ENCODE measurements at places on chromosomes 5 and 9.

DNA sequence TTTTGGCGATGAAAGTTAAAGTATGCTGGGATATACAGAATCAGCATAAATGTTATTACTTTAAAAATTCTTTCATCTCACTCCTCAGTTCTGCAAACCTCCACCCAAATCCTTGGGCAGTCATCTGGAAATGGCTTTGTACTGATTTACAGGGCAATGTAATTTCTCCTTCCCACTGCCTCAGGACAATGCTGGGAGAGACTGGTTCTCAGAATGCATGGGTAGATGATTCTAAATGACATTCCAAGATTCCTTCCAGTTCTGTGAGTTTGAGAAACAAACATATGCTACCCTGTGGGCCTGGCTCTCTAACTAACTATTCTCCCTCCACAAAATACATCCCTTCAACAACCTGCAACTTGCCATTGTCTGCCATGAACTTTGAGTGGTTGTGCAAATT is 7.5 kb upstream of the PSAT1 start:
- DNase-seq = no peak

DNA sequence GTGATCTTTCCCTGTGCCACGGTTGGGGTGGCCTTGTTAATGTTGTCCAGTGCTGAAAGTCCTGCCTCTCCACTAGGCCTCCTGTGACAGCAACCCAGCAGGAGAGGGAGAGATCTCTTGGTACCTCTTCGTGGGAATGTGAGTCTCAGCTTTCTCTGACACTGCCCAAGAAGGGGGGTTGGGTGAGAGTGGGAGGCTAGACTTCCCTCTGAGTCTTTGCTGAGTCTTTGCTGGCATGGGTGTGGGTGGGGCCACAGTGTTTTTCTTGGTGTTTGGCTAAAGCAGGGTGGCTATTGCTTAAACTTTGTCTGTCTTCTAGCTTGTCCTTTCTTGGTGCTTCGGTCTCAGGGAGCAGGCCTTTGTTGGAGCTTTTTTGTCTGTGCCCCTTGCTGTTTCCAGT is 145.6 kb downstream of the GNA14 start:
- no peak for DNase-seq

DNA sequence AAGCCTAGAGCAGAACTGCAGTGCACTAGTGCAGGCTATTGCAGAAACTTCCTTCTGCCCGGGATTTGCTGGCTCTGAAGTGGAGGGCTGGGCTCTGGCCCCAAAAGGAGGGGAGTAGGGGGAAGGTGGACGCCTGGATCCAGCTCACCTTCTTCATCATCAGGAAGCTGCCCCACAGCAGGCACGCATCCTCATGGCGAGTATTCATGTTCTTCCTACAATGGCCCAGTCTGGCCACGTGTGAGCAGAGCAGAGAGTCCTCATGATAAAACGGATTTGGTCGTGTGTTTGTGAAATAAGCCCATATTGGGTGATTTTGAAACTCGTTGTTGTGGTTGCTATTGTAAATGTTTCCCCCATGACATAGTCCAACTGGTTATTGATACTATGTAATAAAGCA is 8.2 kb upstream of the GLIPR2 start:
- no peak for DNase-seq

DNA sequence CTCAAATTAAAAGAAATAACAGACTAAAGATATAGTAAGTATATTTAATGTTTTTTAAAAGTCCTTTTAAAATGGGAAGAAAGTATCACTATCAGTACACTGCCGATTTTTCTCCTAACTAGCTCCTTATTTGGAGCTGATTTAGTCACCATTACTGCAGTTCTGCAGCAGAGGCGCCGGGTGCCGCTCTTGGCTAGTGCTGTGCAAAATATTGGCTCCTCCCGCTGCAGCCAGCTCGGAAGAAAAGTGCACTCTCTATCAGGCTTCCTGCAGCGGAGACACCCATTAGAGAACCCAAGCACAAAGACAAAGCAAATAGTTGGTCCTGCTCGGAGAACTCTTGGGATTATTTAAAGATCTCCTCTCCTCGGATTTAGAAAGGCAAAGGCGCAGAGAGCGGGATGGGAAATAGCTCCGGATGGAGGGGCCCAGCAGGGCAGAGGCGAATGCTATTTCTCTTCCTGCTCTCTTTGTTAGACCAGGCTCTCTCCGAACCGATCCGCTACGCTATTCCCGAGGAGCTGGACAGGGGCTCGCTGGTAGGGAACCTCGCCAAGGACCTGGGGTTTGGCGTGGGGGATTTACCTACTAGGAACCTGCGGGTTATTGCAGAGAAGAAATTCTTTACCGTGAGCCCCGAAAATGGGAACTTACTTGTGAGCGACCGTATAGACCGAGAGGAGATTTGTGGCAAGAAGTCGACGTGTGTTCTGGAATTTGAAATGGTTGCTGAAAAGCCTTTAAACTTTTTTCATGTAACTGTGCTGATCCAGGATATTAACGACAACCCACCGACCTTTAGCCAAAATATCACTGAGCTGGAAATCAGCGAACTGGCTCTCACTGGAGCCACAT is at the start of gene PCDHGB3:
PCDHGB3 (plus strand) TSS at position 249 of the 855 bp plus-strand sequence; CDS start at position 402, 153 bp downstream.
- DNase-seq = peak; percentile 36

DNA sequence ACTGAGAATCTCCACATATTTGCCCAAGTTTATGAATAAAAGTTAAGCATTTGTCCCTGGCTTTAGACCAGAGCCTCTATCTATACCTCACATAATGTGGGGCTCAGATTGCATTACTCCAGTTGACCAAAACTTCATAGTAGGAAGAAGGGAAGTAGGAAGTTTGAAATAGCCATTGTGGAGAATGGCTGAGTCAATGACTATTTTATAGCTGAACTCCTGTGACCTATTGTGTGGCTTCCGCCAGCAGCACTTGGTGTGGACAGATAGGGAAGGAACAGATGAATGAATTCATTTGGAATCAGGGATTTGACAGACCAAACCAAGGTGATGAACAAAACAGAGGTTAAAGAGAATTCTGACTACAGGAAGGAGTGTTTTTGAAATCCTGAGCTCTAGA is 92.9 kb upstream of the LPAR1 start:
- DNase-seq = no peak

GRCh38 chr5:1515921-1516571 is 7.7 kb downstream of the LPCAT1 start:
- no peak for DNase-seq

- no peak for DNase-seq
Measured at GRCh38 chr5:41918105-41918504, 7.0 kb upstream of the FBXO4 start.

DNA sequence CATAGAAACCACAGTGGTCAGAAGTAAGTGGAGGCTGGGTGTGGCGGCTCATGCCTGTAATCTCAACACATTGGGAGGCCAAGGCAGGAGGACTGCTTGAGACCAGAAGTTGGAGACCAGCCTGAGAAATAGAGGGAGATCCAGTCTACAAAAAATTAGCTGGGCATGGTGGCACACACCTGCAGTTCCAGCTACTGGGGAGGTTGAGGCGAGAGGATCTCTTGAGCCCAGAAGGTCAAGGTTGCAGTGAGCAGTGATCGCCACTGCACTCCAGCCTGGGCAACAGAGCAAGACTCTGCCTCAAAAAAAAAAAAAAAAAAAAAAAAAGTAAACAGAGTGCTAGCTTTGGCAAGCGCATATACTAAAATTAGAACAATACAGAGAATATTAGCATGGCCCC is 24.6 kb downstream of the AK8 start:
- no peak for DNase-seq

DNA sequence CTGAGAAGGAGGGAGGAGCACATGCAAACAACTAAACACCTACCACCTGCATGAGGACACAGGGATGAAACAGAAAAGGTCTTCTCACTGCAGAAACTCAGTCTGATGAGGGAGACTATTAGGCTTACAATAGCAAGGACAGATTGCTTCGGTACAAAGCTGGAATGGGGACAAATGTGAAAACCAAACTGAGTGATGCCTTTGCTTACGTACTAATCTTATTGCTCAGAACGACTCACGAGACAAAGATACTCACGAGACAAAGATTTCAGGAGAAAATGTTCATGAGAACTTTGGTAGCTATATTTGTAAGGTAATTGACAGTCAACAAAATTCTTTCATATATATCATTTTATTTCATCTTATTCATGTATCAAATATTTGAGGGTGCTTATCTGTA is 71.9 kb upstream of the TAF1L start:
- DNase-seq = no peak

GRCh38 chr5:150500905-150501304 is 7.0 kb upstream of the NDST1 start:
- no peak for DNase-seq

DNA sequence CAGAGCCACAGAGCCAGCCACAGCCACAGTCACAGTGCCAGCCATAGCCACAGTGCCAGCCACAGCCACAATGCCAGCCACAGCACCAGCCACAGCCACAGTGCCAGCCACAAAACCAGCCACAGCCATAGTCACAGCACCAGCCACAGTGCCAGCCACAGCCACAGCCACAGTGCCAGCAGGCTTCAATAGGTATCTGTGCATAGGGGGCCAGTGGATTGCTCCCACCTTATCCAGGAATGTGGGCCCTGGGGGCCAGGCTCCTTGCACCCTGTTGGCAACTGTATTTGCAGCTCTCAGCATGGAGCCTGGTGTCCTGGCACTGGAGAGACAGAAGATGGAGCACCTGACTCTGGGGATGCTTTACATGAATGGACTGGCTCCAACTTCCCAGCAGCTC is 111.7 kb upstream of the IRX2 start:
- DNase-seq = no peak

DNA sequence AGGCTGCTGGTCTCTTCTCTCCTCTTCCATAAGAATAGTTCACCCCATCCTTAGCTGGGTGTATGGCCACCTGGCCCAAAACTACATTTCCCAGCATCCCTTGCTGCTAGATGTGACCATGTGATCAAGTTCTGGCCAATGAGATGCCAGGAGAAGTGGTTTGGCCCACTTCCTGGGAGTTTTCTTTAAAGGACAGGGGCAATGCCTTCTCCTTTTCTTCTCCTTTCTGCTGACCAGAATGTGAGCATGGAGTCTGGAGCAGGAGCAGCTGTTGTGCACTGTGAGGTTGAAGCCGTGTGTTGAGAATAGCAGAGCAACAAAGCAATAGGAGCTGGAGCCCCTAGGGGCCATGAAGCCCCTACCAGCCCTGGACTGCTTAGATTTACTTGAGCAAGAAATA is 36.8 kb downstream of the C9orf50 start:
- DNase-seq = peak; percentile 52

GRCh38 chr5:69485471-69485870 is 7.1 kb upstream of the OCLN start:
- no peak for DNase-seq

- no peak for DNase-seq
Measured at GRCh38 chr5:7329141-7329540, 66.8 kb upstream of the ADCY2 start.

DNA sequence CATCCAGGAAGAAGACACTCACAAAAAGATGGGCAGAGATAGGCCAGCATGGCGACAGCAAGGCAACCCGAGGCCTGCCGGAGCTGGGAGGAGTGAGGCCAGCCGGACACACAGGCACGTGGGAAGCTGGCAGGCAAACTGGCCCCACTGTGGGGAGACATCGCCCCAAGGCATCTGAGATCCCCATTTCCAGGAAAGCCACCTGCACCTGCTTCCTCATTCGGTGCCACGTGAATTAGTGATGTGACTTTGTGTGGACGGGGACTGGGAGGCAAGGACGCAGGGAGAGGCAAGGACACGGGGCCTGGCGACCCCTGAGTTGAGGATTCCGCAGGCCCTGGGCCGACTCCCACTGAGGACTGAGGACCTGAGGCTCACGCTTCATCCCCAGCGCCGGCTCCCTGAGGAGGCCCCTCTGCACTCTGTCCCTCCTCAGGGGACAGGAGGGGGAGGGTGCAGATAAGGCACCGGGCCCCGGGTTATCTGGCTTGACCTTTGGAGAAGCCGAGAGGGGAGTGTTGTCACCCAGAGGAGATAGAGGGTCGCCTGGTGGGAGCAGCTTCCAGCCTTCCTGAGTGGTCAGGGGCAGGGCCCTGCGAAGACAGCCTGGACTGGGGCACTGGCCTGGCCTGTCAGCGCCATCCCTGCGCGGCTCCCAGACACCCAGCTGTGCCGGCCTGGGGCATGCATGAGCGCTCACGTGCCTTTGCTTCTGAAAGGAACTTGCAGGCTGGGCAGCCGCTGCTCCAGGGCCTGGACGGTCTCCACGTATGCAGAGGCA is 39.7 kb downstream of the NDUFS6 start:
- DNase-seq = no peak

- no peak for DNase-seq
Measured at GRCh38 chr5:147507480-147508126, 2.3 kb downstream of the DPYSL3 start.

DNA sequence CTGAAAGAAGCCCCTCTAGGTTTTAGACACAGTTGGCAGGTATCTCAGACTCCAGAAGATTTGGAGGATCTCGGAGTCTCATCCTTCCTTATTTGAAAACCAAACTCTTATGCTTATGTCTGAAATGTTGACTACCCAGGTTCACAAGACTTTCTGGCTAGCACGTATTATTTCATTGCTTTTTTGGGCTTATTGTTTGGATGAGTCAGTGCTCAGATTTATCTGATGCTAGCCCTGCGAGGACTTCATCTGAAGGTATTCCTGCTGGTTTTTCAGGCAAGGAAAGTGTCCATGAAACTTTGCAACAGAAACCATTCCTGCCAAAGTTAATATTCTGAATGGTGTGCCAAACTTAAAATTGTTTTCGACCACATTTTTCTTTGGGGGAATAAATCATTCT is 8.5 kb downstream of the OSTF1 start:
- no peak for DNase-seq

DNA sequence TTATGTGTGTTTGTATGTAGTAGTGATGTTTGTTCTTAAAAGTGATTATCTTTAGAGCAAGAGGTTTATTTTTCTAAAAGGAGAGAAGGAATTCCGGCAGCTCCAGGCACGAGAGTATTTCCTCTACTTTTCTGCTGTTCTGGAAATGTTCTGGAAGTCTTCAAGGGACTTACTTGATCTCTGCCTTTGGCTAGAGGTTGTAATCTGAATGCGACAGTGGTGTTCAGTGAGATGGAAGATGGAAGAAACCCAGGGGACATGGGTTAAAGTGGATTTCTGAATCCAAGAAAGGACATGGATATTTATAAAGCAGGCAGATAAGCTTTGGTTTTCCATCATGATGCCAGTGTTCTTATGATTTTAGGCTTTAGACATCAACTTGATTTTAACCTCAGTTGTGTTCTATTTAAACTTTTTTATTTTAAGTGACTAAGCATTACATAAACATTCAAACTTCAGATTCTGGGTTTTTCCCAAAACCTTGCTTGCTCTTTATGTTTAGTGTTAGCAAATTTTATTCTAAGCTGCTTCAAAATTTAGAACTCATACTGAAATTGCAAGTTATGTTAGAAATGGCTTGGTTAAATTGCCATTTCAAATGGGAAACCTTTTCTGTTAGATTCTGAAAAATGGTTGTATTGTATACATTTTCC is 3.6 kb downstream of the GPR21 start:
- no peak for DNase-seq
